ENCODE measurements at places on chromosomes 5 and 9. TPM values are rescaled to one million over a fixed set of nuclear protein-coding genes. Genes with fewer than 3 reads are reported as not detected.

PCDHB9 gene
- total RNA-seq: 0.71 TPM

OR1J4 gene
- total RNA-seq: not detected

HRH2 gene
- total RNA-seq: 1.1 TPM

ZNF618 gene
- total RNA-seq: 12.1 TPM

FOXD4L5 gene
- total RNA-seq: 0.04 TPM

CFAP157 gene
- total RNA-seq: not detected

SLC34A1 gene
- not detected for total RNA-seq

DELE1 gene
- 62.3 TPM for total RNA-seq

OR2Y1 gene
- not detected for total RNA-seq

DNA sequence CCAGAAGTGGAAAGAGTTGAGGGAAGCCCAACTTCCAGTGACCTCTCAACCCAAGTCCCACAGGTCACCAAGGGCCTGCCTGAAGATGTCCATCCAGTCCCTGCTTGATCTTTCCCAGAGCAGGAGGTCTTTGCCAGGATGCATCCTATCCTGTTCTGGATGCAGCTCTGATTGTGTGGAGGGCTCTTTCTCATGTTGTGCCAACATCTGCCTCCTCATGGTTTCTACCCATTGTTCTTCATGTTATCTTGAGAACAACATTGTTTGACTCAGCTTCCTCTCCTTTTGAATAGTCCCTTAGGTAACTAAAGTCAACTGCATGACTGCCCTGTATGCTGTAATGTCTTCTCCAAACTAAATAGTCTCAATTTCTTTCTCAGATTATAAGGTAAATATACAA, 169.3 kb downstream of the CCDC192 start:
- no peak for DNase-seq

- no peak for DNase-seq
These were observed 621 bp downstream of the AK6 start for GRCh38 chr5:69368458-69369339.

DNA sequence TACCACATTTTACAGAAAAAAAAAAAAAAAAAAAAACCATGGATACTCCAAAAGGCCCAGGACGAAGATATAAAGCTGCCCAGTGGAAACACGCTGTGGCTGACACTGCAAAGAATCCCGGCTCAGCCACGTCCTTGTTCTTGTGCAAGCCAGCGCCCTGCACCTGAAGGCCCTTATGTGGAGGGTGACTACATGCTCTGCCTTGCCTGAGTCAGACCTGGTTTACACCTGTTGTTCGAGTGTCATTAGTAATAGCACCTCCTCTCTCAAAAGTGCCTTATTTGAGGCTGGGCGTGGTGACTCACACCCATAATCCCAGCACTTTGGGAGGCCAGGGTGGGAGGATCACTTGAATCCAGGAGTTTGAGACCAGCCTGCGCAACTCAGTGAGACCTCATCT, 54.3 kb upstream of the ZSWIM6 start:
- DNase-seq: no peak

- no peak for DNase-seq
These were observed 75.1 kb downstream of the KCNT1 start for GRCh38 chr9:135776893-135777622.

GRCh38 chr5:39505363-39505762, 80.6 kb upstream of the DAB2 start:
- no peak for DNase-seq

GRCh38 chr5:36628695-36629094, 22.3 kb downstream of the SLC1A3 start:
- DNase-seq: no peak

GRCh38 chr9:20713172-20713571, 29.1 kb downstream of the FOCAD start:
- DNase-seq: no peak

DNA sequence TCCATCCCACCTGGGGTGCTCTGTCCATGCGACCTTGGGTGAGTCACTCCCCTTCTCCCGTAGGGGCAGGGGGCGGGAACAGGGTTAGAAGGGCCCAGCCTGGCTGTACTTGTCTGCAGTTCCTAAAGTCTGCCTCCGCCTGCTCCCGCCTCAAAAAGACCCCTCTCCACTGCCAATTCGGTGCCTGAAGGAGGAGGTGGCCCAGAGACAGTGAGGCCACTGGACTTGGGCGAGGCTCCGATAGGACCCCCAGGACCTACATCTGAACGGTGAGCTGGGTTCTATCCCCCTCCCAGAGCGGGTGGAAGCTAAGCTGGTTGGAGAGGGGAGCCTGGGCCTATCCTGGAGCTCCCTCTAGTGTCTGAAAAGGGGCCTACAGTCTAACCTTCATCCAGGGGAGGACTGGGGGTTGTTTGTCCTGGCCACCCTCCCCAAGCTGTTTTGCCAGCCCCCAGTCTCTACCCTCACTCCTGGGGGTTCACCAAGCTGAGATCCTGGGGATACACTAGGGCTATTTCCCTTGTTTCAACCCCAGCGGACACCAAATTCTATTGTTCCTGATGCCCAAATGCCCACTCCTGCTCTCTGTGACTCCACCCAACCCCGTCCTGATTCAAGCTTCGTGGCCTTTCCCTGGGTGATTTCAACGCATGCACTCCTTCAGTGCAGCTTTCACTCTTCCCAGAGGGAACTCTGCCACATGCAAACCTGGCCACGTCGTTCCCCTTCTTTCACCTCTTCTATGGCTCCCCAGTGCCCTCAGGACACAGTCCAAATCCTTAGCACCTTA, 6.1 kb upstream of the CRB2 start:
- DNase-seq: no peak

GRCh38 chr5:3658929-3659328, 63.3 kb downstream of the IRX1 start:
- no peak for DNase-seq

DNA sequence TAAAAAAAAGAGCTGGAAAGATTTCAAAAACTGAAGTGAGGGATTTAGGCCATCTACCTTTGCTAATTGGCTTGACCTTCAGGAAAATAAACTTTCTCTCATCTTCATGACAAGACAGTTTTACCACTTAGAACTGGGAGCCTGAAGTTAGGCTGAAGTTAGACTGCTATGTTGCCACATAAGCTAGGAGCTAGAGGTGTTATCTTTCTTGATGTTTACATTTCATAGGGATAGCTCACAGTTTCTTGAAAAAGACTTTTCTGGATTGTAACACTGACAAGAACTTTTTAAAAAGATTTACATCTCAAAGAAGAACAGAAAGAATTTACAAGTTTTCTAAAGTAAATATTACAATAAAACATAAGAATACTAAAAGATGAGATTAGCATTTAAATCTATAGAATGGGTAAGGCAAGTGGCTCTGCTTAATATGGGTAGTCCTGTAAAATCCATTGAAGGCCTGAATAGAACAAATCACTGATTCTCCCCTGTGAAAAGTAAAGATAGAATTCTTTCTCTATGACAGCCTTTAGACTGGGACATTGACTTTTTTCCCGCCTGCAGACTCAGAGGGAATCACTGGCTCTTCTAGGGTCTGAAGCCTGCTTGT, 1665.4 kb upstream of the CDH9 start:
- DNase-seq: no peak

DNA sequence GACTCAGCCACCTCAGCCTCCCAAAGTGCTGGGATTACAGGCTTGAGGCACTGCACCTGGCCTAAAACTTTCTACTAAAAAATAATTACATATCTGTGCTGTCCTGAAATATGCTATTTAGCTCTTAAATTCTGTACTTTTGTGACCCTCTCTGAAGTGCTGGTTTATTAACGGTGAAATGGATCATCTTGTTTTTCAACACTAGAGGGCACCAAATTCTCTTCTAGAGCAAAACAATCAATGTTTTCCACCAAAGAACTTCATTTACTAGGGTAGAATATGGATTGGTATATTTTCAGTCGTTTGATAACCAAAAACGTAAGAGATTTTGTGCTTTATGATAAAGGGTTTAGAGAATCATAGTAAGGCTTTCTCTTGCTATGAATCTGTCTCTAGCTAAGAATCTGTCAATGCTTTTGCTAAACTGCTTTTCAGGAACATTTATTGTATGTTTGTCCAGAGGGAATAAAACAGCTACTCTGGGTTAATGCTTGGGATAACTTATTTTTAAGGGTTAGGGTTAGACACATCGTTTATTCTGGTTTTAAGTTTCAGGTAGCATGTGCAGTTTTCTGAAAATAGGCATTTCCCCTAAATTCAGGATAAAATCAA, 63.6 kb downstream of the RNF180 start:
- DNase-seq: peak; percentile 5

- DNase-seq: no peak
These were observed 48.9 kb downstream of the APBA1 start for GRCh38 chr9:69623276-69623675.

GRCh38 chr5:54090495-54091120, 219.8 kb downstream of the ARL15 start:
- peak; percentile 44 for DNase-seq

- DNase-seq: no peak
These were observed 14.5 kb downstream of the TBCA start for GRCh38 chr5:77761606-77762005.

DNA sequence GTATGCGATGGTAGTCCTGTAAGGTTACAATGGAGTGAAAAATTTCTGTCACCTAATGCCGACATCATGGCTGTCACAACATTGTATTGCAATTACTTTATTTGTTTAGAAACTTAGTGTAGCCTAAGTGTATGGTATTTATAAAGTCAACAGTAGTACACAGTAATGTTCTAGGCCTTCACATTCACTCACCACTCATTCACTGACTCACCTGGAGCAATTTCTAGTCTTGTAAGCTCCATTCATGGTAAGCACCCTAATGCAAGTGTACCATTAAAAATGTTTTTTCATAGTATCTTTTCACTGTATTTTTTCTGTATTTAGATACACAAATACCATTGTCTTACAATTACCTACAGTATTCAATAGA, 58.5 kb downstream of the ATP10B start:
- DNase-seq: no peak

GRCh38 chr9:34413231-34413852, 36.6 kb upstream of the MYORG start:
- DNase-seq: peak; percentile 9

- DNase-seq: no peak
These were observed 11.9 kb upstream of the MELK start for GRCh38 chr9:36560771-36561170.

- DNase-seq: no peak
These were observed 45.8 kb upstream of the ERBIN start for GRCh38 chr5:65880496-65881072.

DNA sequence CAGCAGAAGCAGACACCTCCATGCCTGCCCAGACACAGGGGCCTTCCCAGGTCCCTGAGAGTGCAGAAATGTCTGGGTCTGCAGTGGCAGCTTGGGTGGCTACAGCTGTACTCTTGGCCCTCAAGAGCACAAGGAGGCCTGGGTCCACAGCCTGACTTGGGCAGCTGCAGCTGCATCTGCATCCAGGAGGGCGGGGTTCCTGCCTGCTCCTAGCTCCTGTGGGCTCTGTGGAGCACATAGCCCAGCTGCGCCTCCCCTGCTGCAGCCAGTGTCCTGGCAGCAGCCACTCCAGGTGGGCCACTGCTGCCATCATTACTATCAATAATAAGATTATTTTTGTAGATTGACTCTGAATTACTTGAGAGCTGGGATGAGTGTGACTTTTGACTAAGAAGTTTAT, 162.0 kb upstream of the PTCH1 start:
- DNase-seq: no peak

GRCh38 chr5:83555263-83555662, 83.7 kb downstream of the VCAN start:
- DNase-seq: no peak

- DNase-seq: no peak
These were observed at the start of gene ST6GALNAC6 for GRCh38 chr9:127899128-127899943. ST6GALNAC6 (minus strand) TSS chr9:127899603; CDS start chr9:127897981, 1,622 bp downstream.

DNA sequence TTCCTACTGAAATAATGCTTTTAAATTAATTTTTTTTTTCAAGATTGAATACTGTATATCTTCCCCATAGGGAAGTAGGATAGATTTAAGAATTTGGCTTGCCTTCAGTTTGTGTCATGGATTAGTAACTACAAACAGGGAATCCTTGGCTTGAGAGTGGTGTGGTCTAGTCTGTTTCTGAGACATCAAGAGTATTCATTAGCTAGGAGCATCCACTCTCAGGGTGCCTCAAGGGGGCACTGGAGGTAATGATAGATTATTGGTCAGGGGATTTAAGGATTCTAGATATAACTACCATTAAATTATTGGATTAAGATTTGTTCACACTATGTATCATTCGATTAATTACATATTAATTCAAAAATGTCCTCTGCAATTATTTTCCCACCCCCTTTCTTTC, 91.8 kb upstream of the TXNDC8 start:
- no peak for DNase-seq

GRCh38 chr5:79488775-79489174, 25.2 kb downstream of the HOMER1 start:
- no peak for DNase-seq

- peak; percentile 7 for DNase-seq
These were observed 63.3 kb downstream of the FREM1 start for GRCh38 chr9:14846871-14847311.

- DNase-seq: no peak
These were observed 19.5 kb downstream of the BTNL3 start for GRCh38 chr5:181008136-181008535.

DNA sequence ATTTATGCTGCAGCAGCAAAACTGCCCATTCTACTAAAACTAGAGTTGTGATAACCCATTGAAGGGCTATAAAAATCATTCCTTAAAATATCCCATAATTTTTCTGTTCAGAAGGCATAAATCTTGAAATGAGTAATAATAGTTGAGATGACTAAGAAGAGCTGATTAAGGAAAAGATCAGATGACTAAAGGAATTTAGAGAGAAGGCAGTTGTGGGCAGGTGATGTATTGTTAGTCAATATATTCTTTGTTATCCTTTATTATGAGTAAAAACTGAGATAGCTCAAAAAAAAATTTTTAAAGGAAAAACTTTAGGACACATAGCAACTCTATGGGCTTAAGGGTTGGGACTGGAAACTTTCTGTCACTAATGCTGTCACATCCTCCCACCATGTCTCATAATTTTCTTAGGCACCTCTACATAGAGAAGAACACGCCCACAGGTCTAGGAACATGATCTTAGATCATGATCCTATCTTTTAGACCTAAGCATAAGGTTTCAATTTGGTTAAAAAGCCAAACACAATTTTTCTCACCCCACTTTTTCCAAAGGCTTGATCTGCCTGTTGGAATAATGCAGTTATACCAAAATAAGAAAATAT, 597.5 kb upstream of the MEF2C start:
- no peak for DNase-seq

- DNase-seq: no peak
These were observed 30.8 kb downstream of the SLC6A3 start for GRCh38 chr5:1414311-1415058.

GRCh38 chr5:153342487-153342886, 148.0 kb upstream of the GRIA1 start:
- no peak for DNase-seq

GRCh38 chr5:132493241-132493640, 2.7 kb upstream of the IRF1 start:
- DNase-seq: no peak

- DNase-seq: no peak
These were observed 805.3 kb downstream of the TLE1 start for GRCh38 chr9:80883826-80884579.

All from kidney epithelial cell (primary cell).